Suprapubic skin (tissue), 4 donors: ENCODE measurements at places on chromosomes 4 and X.
A peak's percentile ranks its signal among the peaks of the same experiment; 100 is the strongest.

GRCh38 chrX:150765782-150766350 is 72.7 kb downstream of the MTMR1 start:
- no peak for DNase-seq

DNA sequence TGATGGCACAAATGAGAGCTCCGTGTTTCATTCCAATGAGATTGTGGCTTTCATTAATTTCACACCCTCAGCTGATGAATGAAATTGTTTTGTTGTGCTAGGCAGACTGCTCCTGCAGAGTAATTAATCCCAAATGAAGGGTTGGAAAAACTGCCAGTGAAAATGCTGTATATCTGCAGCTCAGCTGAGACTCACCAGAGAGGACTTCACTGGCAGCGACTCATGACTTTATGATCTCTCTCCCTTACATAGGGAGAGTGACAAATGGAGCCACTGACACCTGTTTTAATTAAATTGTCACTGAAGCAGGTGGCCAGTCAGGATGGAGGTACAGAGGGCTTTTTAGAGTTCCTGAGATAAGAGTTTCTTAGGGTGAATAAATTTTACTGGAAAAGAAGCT is 24.8 kb downstream of the GRXCR1 start:
- DNase-seq, result no peak

DNA sequence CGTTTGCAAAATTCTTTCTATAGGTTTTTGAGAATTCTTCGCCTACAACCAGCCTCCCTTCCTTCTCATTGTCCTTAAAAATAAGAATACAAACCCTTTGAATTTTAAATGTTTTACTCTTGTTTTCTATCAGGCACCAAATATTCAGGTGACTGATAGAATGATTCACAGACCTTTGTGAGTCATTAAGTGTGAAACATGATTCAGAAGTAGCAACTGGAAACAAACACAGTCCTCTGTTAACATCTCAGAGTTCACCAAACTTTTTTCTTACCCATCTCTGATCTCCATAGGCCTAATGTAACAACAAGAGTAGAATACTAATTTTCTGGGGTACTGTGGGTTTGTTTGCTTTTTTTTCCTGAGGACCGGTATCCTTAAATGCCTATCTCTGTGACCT is 63.4 kb upstream of the MAB21L2 start:
- DNase-seq, result no peak

DNA sequence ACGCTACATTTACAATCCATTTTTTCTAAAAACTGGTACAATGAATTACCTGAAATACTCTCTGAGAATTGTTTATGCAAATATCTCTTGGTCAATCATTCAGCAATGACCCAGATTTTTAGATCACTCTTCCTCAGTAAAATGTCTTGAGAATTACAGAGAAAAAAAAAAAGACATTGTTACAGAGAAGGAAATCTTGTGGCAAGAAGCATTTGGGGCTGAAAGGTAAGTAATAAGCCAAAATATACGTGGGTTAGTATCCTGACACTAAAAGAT is 19.6 kb upstream of the TET2 start:
- no peak for DNase-seq

DNA sequence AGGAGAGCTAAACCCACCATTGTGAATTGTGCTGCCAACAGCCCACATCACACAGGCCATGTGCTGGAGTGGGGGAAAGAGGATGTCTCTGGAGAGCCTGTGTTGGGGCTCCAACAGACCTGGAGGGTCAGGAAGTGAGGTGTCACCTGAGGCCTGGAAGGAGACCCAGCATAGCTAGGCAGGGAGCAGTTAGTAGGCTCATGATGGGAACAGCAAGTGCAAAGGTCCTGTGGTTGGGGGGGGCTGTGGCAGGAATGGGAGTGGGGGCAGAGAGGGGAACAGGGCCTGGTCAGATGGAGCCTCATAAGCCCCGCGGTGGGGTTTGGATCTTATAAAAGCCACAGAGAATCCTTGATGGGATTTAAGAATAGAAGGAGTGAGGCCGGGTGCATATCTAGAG is 35.9 kb upstream of the GPR78 start:
- DNase-seq, result peak; percentile 9
